ENCODE measurements at places on chromosomes 5 and 9.

- DNase-seq: no peak
Observed at GRCh38 chr5:119476341-119476740, 24.0 kb downstream of the HSD17B4 start.

- no peak for DNase-seq
Observed at GRCh38 chr9:12503606-12504122, 189.5 kb upstream of the TYRP1 start.

DNA sequence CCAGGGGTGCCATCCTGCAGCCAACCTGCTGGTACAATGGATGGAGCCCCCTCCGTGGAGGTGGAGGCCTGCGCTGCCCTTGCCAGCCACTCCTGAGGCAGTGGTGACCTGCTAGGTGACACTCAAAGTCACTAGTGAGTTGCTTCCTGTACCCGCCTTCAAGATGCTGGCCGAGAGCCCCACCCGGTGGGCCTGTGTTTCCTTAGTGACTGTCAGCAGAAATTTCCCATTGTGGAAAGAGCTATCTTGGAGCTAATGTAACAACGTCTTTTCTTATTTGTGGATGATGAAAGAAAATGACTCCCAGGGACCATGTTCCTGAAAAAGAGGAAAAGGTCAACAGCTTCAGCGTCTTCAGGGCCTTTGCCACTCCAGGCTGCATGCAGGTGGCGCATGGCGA is 117.0 kb upstream of the BOD1 start:
- no peak for DNase-seq

GRCh38 chr5:142720641-142721271 is 34.9 kb upstream of the FGF1 start:
- no peak for DNase-seq

DNA sequence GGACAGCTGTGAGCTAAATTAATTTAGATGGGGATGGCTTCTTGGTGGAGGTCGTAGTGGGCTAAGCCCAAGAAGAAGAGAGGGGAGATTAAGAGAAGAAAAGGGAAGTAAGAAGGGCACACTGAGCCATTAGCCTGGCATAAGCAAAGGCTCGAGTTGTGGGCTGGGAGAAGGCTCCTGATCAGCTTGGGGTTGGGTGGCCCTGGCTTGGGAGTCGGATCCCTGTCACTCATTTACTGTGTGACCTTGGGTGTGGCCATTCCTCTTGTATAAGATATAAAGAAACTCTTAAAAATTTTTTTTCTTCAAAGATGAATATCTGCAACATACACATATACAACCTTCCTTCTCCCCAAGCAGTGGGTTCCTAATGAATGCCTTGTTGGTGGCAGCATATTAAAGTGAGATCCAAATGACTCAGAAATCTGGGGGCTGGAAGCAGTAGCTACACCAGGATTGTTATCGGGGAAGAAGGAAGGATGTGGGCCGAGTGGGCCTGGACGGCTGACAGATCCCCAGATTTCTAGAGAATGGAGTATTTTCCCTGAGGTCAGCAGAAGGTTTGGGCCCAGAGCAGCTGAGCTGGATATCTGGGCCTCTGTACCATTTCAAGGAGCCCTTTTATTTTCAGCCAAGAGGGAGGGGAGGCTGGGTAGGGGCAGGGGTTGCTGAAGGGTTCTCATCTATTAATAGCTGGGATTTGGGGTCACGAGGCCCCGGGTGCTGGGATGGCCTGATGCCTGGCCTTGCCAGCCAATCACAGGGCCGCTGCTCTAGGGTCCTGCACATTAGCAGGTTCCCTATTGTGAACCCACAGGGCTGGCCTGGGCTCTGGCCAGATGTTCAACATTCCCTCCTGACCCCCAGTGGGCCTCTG is 52.1 kb downstream of the PPARGC1B start:
- DNase-seq: no peak

DNA sequence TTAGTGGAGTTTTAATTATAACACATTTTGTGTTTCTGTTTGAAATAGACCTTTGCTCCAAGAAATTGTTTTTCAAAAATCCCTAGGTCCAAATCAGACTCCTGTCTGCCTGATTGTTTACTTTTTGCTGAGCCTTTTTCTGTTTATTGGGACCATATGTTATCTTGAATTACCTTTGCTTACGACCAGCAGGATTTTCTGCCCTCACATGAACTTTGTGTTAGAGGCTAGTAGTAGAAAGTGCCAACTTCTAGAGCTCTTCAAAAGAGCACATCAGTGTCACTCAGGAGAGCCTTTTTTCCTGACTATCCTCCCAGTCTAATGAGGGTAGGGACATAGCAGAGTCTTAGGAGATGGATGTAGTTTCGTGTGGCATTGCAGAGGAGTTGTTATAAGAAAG is 10.2 kb downstream of the RECK start:
- no peak for DNase-seq

DNA sequence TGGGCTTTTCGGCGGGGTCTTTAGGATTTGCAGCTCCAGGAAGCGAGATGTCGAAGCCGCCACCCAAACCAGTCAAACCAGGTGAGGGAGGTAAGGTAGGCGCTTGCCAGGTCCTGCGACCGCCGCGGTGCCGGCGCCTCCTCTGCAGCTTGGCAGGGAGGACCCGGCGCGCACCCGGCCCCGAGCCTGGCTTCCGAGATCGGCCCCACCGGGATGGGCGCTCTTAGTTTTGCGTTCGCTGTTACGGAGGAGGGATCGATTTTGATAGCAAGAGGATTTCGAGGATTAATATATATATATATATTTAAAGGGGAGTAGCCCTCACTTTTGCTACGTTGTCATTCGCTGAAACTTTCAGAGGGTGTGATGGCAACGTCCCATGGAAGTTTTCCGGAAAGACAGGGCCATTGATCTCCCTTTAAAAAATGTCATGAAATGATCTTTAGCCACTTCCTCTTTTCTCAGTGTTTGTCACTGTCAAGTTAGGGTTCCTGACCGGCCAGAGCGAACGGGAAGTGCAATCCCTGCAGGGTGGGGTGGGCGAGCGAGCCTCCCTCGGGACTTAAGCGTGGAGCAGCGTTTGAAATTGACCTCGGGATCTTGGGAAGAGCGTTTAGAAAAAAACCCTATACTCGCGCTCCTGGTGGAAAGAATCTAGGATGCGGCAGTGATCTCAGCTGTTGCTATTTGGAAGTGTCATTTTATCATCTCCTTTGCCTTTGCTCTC is 495 bp downstream of the OSTF1 start:
- peak; percentile 65 for DNase-seq

GRCh38 chr5:19777363-19777762 is 210.6 kb downstream of the CDH18 start:
- no peak for DNase-seq

GRCh38 chr5:76617675-76618074 is 5.5 kb downstream of the F2RL2 start:
- no peak for DNase-seq

GRCh38 chr9:98795970-98796363 is 388 bp downstream of the ANKS6 start:
- DNase-seq: no peak

GRCh38 chr9:19464061-19464763 is 55.4 kb downstream of the ACER2 start:
- no peak for DNase-seq

DNA sequence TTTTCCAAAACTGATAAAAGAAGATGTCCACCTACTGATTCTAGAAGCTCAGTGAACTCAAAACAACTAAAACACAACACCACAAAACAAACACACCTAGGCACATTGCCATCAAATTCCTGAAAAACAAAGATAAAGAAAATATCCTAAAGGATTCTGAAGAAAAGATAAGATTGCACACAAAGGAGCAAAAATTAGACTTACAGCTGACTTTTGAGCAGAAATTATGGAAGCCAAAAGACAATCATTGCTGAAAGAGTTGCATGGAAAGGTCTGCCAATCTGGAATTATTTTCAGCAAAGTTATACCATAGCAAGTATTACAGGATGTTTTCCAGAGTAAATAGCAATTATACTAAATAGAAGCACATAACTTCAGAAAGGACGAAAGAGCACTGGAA is 128.2 kb upstream of the IRX2 start:
- no peak for DNase-seq

DNA sequence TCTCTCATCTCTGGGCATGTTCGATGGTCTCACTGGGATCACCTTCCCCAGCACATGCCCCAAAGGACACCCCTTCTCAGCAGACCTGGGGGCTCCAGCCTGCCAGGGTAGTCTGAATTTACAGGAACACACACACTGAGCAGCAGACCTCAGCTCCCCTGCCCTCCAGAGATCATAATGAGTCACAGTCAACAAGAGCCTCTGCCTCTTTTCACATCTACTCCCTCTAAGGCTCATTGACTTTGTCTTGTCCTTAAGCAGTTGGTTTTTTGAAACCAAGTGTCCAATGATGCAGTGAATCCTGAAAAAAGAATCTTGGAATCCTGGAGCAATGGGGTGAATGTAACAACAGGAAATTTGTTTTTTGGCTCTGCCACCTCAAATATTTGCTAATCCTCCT is 20.8 kb downstream of the GABBR2 start:
- DNase-seq: no peak

DNA sequence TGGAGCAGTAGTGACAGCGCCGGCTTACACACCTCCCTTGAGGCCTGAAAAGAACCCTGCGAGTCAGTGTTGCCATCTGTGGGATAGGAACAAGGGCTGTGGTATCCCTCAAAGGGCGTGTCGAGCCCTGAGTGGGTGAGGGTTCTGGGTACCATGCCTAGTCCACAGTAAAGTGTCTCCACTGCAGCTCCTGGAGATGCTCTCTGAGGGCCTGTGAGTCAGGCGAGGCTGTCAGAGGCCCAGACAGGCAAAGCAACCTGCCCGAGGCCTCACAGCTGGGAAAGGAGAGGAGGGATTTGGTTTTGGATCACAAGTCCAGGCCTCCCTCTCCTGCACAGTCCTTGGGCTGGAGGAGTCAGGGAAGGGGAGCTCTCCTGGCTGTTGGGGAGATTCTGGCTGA is 6.1 kb downstream of the PRRX2 start:
- no peak for DNase-seq

- no peak for DNase-seq
Observed at GRCh38 chr9:97808415-97808814, 44.6 kb upstream of the FOXE1 start.

DNA sequence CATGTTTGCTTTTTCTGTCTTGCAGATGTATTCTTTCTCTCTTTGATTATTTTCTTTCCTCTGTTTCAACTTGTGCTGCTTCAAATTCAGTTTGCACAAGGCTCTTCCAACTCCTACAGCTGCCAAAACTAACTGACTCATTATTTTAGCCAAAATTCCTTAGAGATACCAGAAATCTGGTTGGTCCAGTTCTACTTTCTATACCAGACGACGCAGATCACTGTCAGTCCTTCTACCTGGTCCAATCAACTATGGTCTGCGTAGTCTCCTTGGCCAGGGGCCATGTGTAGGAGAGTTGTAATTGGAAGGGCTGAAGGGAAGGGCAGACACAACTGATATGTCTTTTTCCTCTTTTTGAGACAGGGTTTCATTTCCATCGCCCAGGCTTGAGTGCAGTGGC is 51.9 kb upstream of the JAK2 start:
- DNase-seq: no peak

DNA sequence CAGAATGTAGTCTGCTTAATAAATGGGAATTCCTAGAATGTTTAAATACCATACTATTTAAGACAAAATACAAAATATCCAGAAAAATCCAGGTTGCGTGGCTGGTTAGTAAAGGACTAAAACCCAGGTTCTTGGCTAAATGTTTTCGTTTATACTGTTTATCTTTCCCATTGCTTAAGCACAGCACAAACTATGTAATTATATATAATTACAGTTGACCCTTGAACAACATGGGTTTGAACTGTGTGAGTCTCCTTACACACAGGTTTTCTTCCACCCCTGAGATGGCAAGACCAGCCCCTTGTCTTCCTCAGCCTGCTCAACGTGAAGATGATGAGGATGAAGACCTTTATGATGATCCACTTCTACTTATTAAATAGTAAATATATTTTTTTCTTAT is 24.7 kb downstream of the XPA start:
- no peak for DNase-seq

DNA sequence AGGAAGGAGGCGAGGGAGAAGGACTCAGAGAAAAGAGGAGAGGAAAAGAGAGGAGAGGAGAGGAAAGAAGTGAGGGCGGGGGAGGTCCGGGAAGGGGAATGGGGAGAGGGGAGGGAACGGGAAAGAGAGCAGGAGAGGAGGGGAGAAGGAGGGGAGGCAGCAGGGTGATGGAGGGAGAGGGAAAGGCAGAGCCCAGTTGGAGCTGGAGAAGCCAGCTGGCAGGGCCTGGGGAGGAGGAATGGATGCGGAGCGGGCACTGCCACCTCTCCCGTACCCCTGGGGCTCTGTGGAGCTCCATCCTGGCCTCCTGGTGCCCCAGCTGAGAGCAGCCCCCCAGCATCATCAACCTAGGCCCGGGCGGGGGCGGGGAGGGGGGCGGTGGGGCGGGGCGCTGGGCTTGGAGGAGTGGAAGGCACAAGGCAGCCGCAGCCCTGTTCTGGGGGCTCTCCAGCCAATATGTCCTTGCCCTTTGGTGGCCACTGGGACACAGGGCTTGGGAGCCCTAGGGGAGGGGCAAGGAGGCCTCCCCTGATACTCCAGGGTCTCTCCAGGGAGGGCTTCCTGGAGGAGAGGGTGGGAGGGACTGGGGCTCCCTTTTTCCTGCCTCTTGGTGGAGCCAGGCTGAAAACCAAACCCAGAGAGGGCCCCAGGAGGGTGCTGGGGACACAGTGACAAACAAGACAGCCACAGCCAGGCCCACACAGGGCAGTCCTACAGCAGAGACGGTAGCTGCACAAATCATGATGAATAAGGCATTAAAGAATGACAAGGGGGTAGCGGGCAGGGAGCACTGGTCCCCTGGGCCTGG is 123.7 kb downstream of the C9orf50 start:
- no peak for DNase-seq

GRCh38 chr5:115168829-115169486 is 750 bp downstream of the TRIM36 start:
- peak; percentile 38 for DNase-seq

GRCh38 chr5:131943916-131944315 is 1.5 kb downstream of the MEIKIN start:
- DNase-seq: no peak

- DNase-seq: no peak
Observed at GRCh38 chr5:118722122-118723020, 266.0 kb downstream of the DTWD2 start.

- DNase-seq: no peak
Observed at GRCh38 chr9:76580188-76580587, 121.2 kb downstream of the GCNT1 start.

DNA sequence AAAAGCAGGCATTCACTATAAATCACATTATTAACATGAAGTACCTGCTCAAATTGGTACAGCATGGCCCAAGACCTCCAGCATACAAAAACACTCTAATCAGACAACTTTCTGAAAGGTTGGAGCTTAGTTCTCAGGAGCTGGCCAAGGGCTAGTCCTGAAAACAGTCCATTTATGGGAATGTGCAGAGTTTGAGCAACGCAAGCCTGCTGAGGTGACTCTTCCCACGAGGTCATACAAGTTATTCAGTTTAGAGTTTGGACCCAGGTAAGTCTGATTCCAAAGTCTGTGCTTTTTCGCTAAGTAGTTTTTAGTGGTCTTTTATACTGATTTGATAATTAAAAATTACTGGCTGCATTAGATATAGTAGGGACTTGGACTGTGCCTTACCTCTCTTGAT is 52.6 kb downstream of the AP3S1 start:
- no peak for DNase-seq

DNA sequence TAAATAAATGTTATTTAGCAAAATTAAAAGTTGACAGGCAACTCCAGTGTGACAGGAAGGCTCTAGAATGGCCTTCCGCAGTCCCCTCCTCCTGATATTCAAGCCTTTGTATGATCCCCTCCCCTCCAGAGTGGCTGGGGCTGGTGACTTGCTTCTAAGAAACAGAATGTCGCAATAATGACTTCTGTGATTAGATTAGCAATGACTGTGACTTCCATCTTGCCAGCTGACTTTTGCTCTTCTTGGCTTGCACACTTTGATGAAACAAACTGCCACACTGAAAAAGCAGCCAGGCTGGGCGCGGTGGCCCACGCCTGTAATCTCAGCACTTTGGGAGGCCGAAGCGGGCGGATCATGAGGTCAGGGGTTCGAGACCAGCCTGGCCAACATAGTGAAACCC is 106.5 kb upstream of the LARP1 start:
- peak; percentile 16 for DNase-seq

Measured in HL-60 (cell line).